ENCODE measurements at places on chromosomes 11 and 22. TPM values are rescaled to one million over a fixed set of nuclear protein-coding genes. Genes with fewer than 3 reads are reported as not detected.
A peak's percentile ranks its signal among the peaks of the same experiment; 100 is the strongest.

DNA sequence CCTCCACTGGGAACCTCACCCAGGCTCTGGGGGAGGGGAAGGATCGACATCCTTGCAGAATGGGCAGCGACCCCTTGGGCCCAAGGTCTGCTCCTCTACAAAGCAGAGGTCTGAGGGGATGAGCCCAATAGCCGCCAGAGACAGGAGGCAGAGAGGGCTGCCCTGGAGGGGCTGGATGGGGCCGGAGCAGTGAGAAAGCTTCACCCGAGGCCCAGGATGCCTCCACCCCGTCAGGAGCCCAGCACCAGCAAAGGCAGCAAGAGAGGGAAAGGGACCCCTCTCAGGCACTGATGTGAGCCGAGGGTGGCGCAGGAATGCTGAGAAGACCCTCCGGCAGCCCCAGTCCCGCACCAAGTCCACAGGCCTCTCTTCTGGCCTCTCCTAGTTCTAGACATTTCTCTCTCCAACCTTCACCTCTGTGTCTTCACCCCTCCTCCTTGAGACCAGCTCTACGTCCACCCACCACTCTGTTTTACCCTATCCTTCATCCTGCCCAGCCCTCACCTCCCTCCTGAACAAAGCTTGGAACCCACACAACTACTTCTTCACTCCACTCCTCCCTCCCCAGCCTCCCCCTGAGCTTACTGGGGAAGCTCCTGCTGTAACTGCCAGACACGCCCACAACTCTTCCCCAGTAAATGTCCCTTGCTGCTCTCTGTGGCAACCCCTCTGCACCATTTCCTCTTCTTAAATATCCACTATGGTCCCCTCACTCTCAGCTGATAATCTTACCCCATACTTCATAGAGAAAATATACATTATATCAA is 131.9 kb downstream of the MPPED1 start:
- DNase-seq = no peak

DNA sequence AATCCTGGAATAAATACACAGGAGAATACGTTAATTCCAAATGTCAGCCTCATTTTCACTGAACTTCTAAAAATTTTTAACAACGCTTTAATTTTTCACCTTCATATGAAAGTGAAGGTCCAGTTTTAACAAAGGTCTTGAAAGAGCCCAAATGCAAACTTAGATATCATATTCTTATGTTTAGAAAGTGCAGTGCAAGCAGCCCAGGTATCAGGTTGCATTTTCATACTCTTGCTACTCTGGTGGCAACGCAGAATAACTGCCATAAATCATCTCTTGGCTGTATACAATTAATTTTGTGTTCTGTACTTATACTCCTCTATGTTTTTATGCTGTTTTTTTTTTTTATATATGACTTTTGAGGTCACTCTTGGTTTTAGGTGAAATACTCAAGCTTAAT is 496.7 kb upstream of the ARHGAP42 start:
- no peak for DNase-seq

DNA sequence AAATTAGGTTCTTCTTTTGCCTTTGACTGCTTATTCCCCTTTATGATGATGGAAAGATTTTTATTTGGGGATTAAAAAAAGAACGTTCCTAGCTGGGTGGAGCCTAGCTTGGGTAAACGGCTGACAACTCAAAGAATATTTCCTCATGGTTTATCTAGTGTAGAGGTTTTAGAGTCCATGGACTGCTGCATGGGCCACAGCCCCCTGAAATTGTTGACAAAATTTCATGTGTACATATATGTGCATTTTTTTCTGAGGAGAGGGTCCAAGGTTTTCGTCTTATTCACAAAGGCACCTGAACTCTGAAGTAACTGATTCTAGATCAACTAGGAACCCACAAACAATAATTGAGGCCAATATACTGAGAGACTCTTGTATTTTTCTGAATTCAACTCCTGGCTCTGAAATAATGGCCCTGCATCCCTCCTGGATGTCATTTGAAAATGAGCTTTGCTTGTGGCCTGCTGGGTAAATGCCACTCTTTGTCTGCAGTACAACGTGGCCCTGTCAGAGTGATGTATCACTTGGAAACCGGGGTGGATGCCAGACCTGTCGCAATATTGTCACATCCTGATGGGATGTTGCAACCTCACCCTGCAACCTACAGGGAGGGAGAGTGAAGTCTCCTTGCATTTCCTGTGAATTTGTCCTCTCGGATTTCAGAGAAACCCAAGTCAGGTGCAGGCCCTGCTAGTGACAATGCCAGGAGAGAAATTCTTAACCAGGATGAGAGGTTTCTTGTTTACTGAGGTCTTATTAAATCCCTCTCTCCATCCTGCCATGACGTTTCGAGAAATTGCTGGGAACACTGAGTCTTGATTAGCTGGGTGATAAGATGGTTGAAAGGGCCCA is 33.8 kb downstream of the EHF start:
- no peak for DNase-seq

- peak; percentile 52 for DNase-seq
Observed at GRCh38 chr11:120215634-120216033, 4.8 kb downstream of the OAF start.

DNA sequence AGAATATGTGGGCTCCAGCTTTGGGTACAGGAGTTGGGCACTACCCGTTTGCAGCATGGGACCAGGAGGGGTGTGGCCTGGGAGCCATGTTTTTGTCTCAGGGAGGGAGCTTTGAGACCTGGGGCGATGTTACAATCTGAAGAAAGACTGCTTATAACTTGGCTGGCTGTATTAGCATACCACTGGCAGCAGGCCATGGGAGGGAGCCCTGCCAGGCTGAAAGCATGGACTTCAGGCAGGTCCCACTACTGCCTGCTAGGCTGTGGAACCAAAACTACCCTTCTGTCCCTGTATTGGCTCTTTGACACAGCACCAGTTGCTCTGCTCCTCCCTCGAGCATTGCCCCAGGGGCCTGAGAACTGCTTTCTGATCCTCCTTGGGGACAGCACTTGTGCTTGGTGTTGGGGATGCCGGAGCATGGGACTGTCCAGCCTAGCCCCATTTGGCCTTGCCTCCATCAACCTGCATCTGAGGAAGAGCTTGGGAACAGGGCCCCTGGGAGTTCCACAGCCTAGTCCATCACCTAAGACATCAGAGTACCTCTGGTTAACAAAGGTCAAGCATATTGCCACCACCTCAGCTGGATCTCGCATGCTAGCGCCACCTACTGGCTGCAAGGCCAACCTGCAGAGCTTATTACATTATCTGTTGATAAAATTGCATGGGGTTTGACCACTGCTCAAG is 217.4 kb downstream of the SBF2 start:
- DNase-seq = peak; percentile 49

MYBPC3 gene
- 2,395 TPM for total RNA-seq

OR10A2 gene
- total RNA-seq = not detected

- DNase-seq = peak; percentile 91
Observed at GRCh38 chr22:50529897-50530579, at the start of gene TYMP. TYMP (minus strand) TSS chr22:50530012; CDS start chr22:50529709, 303 bp downstream.

DCDC1 gene
- total RNA-seq = 0.07 TPM

DNA sequence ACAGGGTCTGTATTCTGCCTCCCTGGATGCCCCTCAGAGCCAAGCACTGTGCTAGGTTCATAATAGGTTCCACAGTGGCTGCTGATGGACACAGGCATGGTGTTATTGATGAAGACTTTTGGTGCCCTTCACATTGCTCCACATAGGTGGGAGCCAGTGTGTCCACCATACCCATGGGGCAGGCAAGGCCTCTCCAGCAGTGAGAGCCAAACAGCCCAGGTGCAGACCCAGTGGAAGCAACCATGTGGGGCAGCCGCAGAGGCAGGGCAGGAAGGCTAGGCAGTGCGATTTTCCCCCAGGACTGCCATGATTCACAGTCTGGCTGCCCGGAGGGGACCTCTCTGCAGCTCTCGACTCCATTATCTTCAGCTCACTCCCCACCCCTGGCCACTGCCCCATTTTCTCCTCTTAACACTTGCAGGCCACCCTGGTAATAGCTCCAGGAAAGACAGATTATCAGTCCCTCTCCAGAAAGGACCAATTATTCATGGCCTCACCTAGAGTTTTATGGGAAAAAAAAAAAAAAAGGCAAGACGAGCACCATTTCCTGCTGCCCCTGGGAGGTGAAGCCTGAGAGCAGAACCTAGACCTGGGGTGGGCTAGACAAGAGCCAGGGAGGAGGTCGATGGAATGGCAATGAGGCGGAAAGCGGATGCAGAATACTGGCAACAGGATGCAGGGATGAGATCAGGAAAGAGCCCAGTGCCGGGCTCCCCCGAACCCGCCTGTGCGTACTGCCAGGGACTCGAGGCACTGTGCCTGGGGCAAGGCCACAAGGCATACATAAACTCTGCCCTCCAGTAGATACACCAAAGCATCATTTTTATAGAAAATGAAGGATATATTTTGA is 343.0 kb upstream of the NCAM1 start:
- no peak for DNase-seq

GRCh38 chr11:74370123-74370522 is 28.1 kb downstream of the PGM2L1 start:
- no peak for DNase-seq

IRAG1 gene
- 6.2 TPM for total RNA-seq

- DNase-seq = no peak
Observed at GRCh38 chr11:121071846-121072450, 29.1 kb upstream of the TECTA start.

B4GALNT4 gene
- 1.9 TPM for total RNA-seq

DNA sequence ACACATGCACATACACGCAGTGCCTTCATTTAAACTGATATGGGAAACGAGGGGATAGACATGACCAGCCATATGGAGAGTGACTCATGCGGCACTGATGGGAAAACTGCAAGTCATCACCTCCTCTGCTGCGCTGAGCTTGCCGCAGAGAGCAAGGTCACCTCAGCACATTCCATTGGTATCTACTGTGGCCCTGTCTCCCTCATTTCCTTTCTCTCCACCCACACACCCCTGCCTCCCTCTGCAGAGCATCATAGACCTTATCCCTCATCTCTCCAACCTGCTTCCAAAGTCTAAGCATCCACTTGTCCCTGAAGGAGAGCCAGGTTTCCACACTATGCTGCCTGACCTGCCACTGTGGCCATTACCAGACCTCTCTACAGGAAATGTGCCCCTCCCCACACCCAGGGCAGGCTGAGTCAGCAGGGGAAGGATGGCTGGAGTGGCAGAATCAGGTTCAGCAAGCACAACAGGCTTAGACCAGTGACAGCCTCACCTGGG is 116.9 kb upstream of the SNX19 start:
- peak; percentile 45 for DNase-seq

DNA sequence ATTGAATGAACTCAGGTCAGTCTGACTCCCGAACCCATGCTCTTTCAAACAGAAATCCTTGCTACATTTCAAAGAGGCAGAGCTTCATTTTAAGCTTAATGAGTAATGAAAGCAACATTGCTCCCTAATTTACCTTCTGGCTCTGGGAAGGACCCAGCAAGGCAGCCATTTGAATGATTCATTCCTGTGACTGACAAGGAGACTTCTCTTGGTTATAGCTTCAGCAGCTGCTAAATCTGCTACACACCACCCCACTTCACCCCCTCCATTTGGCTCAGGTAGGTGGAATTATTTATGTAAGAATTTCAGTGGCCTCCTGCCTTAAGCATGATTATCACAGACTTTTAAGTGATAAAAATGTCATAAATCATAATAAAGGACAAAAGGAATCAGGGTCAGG is 117.7 kb downstream of the KCNC1 start:
- no peak for DNase-seq

DNA sequence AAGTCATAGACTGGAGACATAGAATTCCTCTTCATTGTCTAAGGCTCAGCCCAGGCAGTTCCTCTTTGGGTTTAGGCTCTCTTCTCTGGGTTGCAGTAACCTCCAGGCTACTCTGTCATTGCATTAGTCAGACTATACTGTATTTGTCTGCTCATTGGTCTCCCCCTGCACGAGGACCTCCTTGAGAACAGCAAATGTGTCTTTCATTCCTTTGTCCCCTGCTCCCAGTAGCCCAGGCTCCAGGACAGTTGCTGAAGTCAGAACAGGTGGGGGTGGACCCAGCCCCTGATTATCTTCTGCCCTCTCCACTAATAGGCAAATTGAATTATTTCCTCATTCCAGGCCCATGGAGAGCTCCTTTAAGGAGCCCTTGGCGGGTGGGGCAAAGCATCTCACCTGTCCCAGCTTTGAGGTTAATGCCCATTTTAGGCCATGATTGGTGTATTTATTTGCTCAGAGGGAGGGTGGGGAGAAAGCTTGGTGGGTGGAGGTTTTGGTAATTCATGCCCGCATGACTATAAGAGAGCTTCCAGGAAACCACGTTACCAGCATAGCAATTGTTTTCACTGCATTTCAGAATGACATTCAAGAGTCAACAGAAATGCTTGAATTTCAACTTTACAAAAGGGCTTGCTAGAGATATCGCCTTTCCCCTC is 40.9 kb downstream of the NAV2 start:
- DNase-seq = no peak

DNA sequence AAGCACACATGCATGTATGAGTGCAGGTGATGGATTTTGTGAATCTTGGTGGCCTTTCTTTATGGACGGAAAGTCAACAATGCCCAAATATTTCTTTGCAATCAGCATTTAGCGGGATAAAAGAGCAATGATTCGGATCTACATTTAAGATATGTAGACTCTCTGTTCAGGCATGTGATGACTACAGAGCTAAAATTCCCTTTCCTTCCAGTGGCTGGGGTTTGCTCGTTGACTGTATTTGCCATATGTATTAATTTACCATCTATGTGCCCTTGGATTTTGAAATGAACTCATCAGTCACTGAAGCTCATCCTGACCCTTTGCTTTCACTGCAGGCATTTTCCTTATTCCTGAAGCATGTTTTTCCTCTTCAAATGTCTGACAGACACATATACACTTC is 13.6 kb downstream of the BLID start:
- no peak for DNase-seq

CASP5 gene
- total RNA-seq = not detected

DNA sequence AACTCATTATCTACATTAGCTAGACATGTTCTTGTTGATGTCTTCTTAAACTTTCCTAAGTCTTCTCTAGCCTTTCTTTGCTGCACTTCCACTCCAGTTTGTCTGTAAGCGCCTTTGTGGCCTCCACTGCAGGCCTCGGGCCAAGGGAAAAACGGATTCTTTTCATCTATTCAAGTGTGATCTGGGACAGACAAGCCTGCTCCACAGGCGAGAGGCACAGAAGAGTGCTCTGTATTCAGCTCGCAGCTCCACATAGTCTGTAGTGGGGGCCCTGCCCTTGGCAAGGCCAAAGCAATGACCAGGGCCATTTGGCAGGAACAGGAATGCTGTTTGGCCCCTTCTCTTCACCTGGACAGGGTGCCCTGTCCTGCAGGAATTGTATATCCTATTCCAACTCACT is 84.1 kb upstream of the BARX2 start:
- no peak for DNase-seq

DNA sequence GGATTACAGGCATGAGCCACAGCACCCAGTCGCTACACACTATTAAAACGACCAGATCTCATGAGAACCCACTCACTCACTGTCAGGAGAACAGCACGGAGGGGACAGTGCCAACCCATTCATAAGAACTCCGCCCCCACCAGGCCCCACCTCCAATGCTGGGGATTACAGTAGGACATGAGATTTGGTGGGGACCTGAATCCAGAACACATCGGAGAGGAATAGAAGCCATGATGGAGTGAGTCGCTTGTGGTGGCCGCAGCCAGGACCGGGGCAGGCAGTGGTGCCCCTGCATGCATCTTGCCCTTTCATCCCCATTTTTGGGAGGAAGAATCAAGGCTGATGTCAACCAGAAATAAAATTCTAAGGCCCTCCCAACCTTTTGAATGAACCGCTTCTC is 8.7 kb downstream of the NADSYN1 start:
- no peak for DNase-seq

OR4A5 gene
- total RNA-seq = not detected

POU2AF3 gene
- total RNA-seq = 0.38 TPM

GRCh38 chr22:21032037-21032867 is at the start of gene SLC7A4:
SLC7A4 (minus strand) TSS chr22:21032561; CDS start chr22:21031812, 749 bp downstream.
- DNase-seq = no peak

OR51B5 gene
- total RNA-seq = not detected
